ENCODE measurements at places on chromosomes 5 and 9. TPM values are rescaled to one million over a fixed set of nuclear protein-coding genes. Genes with fewer than 3 reads are reported as not detected.

The IFNA14 gene
- total RNA-seq, result not detected

The ASS1 gene
- total RNA-seq, result 16.6 TPM

The C9orf43 gene
- 0.35 TPM for total RNA-seq

The PCDHGB7 gene
- total RNA-seq, result 4.1 TPM

The GKAP1 gene
- total RNA-seq, result 3.5 TPM

The TMEM252 gene
- total RNA-seq, result not detected
